ENCODE measurements at places on chromosomes 13 and 19.
A peak's percentile ranks its signal among the peaks of the same experiment; 100 is the strongest.

- no peak for DNase-seq
Observed at GRCh38 chr13:52371736-52372247, 34.2 kb downstream of the THSD1 start.

- DNase-seq, result no peak
Observed at GRCh38 chr19:3475449-3475848, 4.9 kb downstream of the SMIM24 start.

DNA sequence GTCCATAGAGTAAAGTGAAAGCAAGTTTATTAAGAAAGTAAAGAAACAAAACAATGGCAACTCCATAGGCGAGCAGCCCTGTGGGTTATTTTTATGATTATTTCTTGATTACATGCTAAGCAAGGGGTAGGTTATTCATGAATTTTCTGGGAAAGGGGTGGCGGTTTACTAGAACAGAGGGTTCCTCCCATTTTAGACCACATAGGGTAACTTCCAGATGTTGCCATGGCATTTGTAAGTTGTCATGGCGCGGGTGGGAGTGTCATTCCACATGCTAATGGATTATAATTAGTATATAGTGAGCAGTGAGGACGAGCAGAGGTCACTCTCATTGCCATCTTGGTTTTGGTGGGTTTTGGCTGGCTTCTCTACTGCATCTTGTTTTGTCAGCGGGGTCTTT is 8.4 kb upstream of the DCUN1D2 start:
- no peak for DNase-seq

DNA sequence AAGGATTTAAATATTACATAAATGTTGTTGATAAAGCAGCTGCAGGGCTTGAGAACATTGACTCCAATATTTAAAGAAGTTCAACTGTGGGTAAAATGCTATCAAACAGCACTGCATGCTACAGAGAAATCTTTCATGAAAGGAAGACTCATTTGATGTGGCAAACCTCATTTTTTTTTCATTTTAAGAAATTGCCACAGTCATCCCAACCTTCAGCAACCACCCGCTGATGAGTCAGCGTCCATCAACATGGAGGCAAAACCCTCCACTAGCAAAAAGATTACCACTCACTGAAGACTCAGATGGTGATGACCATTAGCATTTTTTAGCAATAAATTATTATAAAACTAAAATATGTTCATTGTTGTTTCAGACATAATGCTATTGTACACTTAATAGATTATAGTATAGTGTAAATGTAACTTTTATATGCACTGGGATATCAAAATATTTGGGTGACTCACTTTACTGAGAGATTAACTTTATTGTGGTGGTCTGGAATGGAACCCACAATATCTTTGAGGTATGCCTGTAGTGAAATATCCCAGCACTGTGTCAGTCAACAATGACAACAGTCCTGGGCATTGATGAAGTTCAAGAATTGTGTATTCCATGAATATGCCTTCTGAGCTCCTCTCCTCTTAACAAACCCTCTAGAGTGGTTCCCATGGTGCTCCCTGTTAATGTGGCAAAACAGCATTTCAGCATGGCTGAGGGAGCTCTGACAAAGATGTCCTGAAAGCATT is 52.4 kb upstream of the SOX21 start:
- no peak for DNase-seq

- DNase-seq, result no peak
Observed at GRCh38 chr19:15118248-15118647, 11.0 kb downstream of the SYDE1 start.

GRCh38 chr13:90751026-90751425 is 596.5 kb upstream of the MIR17HG start:
- no peak for DNase-seq

GRCh38 chr13:48783695-48784230 is 130.0 kb downstream of the CYSLTR2 start:
- no peak for DNase-seq

GRCh38 chr13:37601648-37602440 is 3.3 kb upstream of the POSTN start:
- no peak for DNase-seq

DNA sequence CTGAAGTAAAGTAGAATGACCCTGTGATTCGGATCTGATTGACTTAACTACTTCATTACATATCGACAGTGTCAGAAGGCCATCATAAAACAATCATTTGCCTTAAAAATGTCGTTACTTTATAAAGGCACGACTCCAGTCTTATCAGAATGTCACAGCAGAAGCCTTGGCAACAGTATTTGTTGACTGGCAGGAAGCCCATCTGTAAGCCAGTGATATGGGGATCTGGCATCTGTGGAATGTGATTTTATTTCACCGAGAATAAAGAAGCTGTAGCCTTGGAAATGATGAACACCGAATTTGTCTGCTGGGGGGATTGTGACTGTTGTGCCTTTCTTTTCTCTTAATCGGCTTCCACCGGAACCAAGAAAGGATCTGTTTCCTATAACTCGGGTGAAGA is 362.5 kb downstream of the TDRD3 start:
- no peak for DNase-seq

- DNase-seq, result peak; percentile 8
Observed at GRCh38 chr19:34787059-34787824, 14.2 kb upstream of the ZNF599 start.

DNA sequence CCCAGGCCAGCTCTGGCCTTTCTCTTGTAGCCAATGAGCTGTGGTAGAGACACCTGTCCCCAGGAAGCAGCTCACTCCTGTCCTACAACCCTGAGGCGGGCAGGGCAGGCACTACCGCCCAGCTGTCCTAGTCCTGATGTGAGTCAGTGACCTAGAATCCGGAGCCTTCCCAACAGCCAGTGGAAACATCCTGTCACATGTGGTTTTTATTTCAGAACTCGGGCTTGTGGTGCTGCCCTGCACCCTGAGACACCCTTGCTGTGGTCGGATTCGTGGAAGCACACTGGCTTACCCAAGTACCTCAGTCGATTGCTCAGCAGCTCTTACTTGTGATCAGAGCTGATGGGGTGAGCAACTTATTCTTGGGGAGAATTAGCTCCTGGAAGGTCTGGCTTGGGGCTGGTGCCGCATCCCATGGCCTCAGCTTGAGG is 83.6 kb upstream of the ARHGEF7 start:
- peak; percentile 76 for DNase-seq

GRCh38 chr13:102970542-102970941 is 95.7 kb downstream of the SLC10A2 start:
- DNase-seq, result no peak

- DNase-seq, result no peak
Observed at GRCh38 chr13:95444006-95444730, 108.4 kb upstream of the CLDN10 start.

DNA sequence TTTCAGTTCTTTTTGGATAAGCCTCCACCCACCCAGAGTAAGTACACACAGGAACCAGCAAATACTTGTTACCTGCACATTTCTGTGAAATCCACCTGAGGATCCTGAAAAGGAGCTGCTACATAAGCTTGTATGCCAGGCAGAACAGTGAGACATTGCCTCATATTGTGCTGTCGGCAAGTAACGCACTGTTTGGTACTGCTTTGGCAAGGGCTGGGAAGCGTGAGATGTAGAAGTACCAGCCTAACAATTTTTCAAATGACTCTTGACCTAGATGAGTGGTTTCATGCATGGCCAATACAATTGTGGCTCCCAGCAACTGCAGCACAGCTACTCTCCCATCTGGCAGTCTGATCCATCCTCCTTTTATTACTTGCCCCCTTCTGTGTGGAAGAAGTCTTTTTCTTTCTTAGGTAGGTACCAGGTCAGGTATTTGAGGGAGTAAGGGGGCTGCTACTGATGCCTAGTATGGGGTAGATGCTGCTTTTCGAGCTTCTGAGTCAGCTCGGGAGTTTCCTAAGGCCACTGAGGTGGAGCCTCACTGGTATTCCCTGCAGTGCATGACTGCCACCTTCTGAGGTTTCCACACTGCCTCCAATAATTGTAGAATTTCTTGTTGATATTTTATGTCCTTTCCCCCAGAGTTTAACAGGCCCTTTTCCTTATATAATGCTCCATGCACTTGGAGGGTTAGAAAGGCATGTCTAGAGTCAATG is 52.2 kb downstream of the ZNF737 start:
- no peak for DNase-seq

GRCh38 chr13:102311901-102312300 is 89.9 kb downstream of the FGF14 start:
- DNase-seq, result no peak

GRCh38 chr13:45662162-45662561 is 40.0 kb upstream of the CBY2 start:
- no peak for DNase-seq

GRCh38 chr13:31945202-31945961 is 86.2 kb upstream of the FRY start:
- DNase-seq, result peak; percentile 36

All from NCI-H774 (cell line).